ENCODE measurements at places on chromosomes 2 and 18.

DNA sequence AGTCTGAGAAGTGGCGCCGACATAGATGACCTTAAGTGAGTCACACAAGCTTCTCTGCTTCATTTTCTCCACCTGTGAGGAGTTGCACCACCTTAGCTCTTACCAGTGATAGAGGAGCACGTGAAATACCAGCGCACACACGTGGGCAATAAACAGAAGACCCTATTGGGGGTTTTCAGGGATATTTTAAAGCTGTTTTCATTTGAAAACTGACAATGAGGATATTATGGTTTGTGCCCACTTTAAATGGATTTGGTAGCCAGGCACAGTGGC is 47.3 kb upstream of the FZD7 start:
- H3K4me3 ChIP-seq = no peak overlapping the region
- no peak for DNase-seq
- H3K27ac ChIP-seq = no peak overlapping the region
- no peaks in the 10 kb centered on the region for H3K4me1 ChIP-seq

DNA sequence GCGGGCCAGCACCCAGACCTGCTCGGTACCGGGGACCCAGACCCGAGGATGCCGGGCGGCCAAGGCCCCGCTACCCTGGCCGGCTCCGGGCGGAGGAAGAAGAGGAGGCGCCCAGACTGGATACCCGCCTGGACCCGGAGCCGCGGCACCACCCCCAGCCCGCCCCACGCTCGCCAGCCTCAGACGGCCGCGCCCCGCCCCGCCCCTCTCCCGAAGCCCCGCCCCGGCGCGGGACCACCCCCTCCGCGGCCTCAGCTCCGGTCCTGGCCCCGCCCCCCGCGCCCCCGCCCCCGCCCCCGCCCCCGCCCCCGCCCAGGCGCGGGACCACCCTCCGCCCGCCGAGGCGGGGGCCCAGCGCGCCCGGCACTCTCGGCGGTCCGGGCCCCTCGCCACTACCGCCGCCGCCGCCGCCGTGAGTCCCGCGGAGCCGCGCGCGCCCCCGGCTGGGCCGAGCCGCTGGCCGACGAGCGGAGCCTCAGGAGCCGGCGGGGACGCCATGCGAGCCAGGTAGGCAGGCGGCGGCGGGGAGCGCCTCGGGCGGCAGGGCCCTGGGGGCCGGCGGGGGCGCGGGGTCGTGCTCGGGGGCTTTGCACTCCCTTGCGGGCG is at the start of gene SH3BP4:
Gene SH3BP4, plus strand, starts transcription at position 354 of the 606 bp plus-strand sequence. CDS start 82,986 bp downstream, outside the sequence.
- H3K27me3 ChIP-seq = no peaks in the 10 kb centered on the region
- H3K4me3 ChIP-seq = peak within 1 kb of the TSS; percentile 65
- H3K4me1 ChIP-seq = peaks cover 4% of the 10 kb centered on the region
- peak within 1 kb of the TSS; percentile 65 for H3K27ac ChIP-seq

DNA sequence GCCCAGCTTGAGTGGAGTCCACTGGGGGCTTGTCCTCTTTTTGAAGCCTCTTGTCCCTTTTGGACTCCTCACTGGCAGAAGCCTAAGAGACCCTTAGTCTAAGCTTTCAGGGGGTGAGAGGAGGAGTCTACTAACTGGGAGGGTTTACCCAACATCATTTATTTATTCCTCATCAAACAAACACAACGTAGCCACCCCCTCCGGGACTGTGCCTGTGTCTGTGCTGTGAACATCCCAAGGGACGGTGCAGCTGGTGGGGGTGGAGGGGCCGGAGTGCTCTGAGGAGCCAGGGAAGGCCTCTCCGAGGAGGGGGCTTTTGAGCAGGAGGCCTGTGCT is 42.7 kb upstream of the TAF1B start:
- H3K4me1 ChIP-seq = peaks cover 19% of the 10 kb centered on the region
- H3K4me3 ChIP-seq = no peak overlapping the region
- no peaks in the 10 kb centered on the region for H3K27me3 ChIP-seq
- H3K36me3 ChIP-seq = no peaks in the 10 kb centered on the region

DNA sequence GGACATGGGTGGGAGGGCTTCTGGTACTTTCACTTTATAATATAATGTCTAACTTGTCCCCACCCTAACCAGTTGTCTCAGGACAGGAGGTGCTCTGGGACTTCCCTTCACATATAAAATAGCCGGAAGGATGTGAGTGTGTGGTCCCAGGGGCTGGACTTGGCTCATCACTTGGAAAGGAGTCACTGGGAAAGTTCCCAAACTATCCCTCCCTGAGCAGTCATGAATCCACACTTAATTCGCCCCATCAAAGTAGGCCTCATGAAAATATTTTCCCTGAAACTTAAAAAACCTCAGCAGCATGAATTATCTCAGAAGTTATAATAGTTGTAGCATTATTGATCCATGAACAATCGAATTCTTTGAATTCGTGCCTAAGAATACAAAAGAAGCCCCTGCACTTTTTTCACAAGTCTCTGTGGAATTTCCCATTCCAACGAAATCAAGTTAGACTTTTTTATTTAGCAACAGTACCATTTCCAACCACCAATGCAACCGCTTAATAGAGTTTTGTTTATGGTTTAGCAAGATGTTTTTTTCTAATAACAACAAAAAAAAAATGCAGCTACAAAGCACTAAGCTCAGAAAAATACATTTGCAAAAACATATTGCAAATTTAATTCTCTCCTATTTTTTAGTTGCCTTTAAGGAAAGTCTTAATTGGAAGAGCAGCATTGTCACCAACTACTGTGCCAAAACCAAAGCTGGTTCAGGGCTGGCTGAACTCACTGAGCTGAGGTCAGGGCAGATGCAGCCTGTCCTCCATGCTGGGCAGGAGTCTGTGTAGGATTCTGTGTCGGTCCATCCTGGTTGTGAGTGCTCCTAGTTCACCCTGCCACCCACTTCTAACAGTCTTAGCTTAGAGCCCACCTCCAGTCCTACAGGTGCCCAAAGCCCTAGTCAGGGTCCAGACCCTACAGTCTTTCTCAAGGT is 68.8 kb upstream of the SPTBN1 start:
- no peaks in the 10 kb centered on the region for H3K4me1 ChIP-seq
- H3K36me3 ChIP-seq = no peaks in the 10 kb centered on the region
- H3K4me3 ChIP-seq = no peak overlapping the region
- no peaks in the 10 kb centered on the region for H3K27me3 ChIP-seq
- DNase-seq = no peak

DNA sequence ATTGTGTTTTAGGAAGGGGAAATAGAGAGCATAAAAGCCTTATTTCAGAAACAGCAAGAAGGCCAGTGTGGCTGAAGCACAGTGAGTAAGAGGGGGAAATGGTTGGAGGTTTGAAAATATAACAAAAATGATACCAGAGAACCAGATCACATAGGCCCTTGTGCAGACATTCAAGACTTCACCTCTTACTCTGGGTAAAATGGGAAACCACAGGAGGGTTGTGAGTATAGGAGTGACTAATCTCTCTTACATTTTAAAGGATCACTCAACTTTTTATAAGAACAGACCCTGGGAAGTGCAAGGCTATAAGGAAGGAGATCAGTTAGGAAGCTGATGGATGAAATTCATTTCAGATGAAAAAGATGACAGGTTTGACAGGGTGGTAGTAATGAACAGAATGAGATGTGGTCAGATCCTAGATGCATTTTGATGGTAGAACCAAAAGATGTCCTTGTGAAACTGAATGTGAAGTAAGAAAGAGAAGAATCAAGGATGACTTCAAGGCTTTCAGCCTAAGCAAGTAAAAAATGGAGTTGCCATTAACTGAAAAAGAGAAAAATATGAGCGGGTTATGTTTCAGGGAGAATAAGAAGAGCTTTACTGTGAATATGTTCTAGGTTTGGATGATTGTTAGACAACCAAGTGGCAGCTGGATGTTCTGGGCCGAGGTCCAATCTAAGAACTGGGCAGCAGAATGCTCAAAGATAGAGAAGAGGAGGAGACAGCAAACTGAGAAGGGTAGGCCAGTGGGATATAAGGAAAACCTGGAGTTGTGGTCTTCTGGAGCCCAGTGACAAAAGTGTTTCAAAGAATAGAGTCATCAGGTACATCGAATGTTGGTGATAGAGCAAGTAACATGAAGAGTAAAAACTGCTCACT is 65.1 kb downstream of the USP40 start:
- DNase-seq = no peak
- no peaks in the 10 kb centered on the region for H3K4me1 ChIP-seq
- H3K36me3 ChIP-seq = no peaks in the 10 kb centered on the region
- H3K27me3 ChIP-seq = no peaks in the 10 kb centered on the region

GRCh38 chr2:210277133-210277532 is 37.8 kb downstream of the MYL1 start:
- H3K27ac ChIP-seq = no peak overlapping the region
- no peaks in the 10 kb centered on the region for H3K4me1 ChIP-seq
- no peak overlapping the region for H3K4me3 ChIP-seq
- no peaks in the 10 kb centered on the region for H3K36me3 ChIP-seq
- no peak for DNase-seq

- no peak for DNase-seq
- no peak overlapping the region for H3K4me3 ChIP-seq
- no peaks in the 10 kb centered on the region for H3K36me3 ChIP-seq
- H3K27me3 ChIP-seq = peaks cover 9% of the 10 kb centered on the region
Observed at GRCh38 chr2:85746321-85747004, 7.3 kb upstream of the ATOH8 start.

DNA sequence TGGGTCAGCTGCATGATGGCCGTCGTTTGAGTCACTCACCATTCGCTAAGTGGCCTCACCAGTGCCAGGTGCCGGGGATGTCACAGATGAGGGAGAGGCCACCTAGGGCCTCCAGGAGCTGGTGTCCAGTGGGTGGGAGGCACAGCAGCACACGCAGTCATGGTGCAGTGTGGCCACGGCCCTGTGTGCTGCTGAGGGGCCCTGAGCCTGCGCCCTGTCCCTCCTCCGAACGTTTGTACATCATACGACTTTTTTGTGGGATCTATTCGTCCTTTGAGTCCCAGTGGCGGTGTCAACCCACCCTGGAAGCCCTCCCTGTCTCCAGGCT is 30.1 kb upstream of the ODC1 start:
- no peak overlapping the region for H3K4me3 ChIP-seq
- DNase-seq = no peak
- H3K36me3 ChIP-seq = no peaks in the 10 kb centered on the region
- H3K4me1 ChIP-seq = no peaks in the 10 kb centered on the region

Measured in colonic mucosa (tissue), 4 donors.